ENCODE measurements at places on chromosomes 2 and 18.

DNA sequence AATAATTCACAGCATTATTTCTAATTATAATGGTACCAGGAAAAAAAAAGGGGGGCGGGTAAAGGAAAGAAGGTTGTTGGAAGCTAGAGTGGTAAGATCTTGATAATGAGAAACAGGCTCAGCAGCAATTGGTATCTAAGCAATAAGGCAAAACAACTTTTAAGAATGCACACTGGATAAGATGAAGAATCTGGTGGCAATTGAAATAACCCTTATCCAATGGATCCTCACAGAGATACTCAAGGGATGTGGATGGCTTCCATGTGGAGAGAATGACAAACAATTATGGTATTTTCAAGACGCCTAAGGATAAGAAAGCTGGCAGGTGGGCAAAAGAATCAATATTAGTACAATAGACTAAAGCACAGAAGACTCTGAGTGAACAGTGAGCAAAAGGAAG lies 153.6 kb downstream of the UPP2 start:
- no peak for DNase-seq

DNA sequence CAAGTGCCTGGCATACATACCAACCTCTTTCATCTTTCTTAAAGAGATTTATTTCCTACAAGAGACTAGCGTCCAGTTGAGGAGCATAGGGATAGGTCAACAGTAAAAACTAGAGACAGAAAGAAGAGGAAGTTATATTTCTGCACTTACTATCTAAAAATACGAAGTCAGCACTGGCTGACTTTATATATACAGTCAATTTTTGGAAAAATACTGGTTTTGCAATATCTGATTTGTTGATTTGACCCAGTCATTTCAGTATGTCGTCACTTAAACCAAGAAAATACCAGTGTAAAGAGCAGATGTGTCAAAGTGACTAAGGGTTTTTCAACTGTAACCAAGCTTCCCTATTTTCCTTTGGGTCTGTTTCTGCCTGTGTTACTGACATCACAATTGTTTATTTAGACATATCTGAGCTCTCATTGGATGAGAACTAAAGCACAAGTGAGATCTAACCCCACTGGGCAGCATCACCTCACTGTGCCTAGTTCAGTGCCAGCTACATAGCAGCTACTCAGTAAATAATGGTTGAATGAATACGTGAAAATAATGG lies 23.0 kb downstream of the CYTIP start:
- no peak for DNase-seq

GRCh38 chr2:217928324-217929181 lies 74.2 kb downstream of the TNS1 start:
- no peak for DNase-seq

GRCh38 chr2:169839954-169840746 lies 12.9 kb downstream of the UBR3 start:
- DNase-seq, result no peak

DNA sequence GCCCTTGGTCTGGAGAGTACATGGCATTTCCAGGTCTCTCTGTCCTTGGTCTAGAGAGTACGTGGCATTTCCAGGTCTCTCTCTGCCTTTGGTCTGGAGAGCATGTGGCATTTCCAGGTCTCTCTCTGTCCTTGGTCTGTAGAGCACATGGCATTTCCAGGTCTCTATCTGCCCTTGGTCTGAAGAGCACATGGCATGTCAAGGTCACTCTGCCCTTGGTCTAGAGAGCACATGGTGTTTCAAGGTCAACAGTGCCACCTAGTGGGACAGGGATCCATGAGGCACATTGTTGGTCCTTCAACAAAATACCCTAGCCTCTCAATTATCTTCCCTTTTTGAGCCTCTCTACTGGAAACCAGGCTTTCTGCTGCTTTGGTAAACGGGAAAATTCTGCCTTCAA lies 250.2 kb downstream of the OTX1 start:
- no peak for DNase-seq

DNA sequence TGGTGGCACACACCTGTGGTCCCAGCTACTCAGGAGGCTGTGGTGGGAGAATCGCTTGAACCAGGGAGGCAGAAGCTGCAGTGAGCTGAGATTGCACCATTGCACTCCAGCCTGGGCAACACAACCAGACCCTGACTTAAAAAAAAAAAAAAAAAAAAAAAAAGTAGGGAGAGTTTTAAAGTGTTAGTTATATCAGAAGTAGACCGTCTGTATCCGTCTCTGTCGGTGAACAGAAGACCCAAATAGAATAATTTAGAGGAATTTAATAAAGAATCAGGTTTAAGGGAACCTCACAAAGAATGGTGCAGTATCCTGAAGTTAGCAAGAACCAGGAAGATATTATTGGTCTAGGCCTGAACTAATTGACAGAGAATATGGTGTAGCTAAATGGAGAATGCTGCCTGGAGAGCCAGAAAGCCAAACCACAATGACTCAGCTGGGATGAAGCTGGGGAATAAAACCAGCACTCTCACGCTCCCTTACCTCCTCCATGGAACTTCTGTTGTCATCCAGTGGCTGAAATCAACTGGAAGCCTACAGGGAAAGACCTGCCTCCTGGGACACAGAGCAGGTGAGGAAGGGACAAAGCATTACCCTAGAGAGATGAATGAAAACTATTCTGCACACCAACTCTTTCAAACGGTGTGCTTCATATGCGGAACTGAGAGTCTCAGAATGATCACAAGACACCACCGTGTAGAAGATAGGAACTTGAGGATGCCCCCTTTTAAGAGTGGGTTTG lies 39.1 kb upstream of the PLEKHM3 start:
- DNase-seq, result no peak

DNA sequence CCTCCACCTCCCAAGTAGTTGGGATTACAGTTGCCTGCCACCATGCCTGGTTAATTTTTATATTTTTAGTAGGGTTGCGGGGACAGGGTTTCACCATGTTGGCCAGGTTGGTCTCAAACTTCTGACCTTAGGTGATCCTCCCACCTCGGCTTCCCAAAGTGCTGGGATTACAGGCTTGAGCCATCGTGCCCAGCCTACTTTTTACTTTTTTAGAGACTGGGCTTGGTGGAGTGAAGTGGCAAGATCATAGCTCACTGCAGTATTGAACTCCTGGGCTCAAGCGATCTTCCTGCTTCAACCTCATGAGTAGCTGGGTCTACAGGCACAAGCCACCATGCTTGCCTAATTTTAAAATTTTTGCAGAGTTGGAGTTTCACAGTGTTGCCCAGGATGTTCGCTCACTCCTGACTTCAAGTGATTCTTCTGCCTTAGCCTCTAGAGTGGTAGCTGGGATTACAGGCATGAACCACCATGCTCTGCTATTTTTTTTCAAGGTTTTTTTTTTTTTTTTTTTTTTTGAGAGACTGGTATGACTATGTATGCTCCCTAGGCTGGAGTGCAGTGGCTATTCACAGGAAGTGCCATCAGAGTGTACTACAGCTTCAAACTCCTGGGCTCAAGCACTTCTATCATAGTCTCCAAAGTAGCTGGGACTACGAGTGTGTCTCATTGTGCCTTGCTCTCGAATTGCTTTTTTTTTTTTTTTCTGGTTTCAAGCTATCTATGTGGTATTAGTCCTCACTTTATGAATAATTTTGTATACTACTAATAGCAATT lies 11.9 kb downstream of the MSH2 start:
- no peak for DNase-seq

GRCh38 chr2:28412625-28413151 lies 20.0 kb downstream of the FOSL2 start:
- no peak for DNase-seq

- DNase-seq, result no peak
These were observed 50.7 kb upstream of the APCDD1 start for GRCh38 chr18:10403708-10404107.

GRCh38 chr2:168568476-168569267 lies 112.6 kb downstream of the CERS6 start:
- DNase-seq, result no peak

DNA sequence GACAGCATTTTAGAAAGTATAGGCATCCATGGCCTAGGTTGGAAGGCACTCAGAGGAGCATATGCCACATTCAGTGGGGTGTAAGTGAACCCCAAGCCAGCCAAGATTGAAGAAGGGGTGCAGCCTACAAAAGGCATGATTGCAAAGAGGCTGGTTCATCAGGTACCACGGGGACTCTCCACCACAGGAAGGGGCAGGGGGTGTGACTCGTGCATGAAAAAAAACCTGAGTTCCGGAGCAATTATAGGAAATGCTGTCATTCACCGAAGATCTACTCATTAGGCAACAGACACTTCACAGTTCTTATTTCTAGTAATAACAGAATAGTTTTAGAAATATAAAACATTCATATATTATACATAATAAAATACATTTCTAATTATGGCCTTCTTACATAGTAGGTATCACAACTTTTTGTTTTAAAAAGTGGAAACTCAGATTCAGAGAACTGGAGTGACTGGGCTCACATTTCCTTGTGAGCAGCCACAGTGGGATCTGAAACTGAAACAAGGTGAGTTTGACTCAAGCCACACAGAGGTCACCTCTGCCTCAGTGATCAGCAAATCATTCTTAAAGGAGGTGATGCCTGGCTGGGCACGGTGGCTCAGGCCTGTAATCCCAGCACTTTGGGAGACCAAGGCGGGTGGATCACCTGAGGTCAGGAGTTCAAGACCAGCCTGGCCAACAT lies 188.4 kb upstream of the GYPC start:
- no peak for DNase-seq

GRCh38 chr2:9310798-9311197 lies 104.2 kb downstream of the ASAP2 start:
- DNase-seq, result no peak

DNA sequence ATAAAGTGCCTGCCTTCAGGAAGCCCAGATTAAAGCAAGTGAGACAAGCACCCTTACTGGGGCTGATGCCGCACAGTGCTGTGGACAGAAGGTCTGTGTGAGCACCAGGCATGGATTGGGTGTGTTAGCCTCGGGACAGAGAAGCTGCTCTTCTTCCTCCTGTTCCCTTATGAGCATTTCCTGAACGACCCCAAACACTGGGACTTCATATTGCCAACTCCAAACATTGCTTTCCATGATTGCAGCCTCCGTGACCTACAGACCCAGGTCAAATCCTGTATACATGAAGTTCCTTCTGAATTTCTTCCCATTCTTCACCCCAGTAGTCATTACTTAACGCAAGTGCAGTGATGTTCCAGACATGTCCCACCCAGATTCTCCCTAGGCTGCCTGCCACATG lies 129.8 kb upstream of the ALKAL2 start:
- peak; percentile 21 for DNase-seq

GRCh38 chr2:236679884-236680860 lies 110.5 kb downstream of the ACKR3 start:
- no peak for DNase-seq

GRCh38 chr18:48950536-48951447 lies at the start of gene SMAD7:
Gene SMAD7, minus strand, starts transcription at chr18:48950965. Its CDS starts 541 bp downstream, at chr18:48950424.
- no peak for DNase-seq

- DNase-seq, result no peak
These were observed 426.1 kb upstream of the UBE2E3 start for GRCh38 chr2:180554330-180554729.

DNA sequence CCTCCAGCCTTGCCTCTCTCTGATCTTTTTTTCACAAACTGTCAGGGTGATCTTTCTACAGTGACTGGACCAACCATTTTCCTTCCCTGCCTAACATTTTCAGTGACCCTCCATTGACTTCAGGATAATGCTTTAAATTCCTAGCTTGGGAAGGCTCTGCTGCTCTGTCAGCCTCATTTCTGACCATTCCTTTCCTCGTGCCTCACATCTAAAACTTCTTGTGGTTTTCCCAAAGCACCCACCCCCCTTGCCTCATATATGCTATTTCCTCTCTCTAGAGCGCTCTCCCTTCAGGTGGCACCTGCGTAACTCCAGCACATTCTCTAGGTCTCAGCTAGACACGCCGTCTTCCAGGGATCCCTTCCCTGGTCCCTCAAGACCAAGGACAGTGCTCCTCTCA lies 37.2 kb downstream of the DRC1 start:
- no peak for DNase-seq

- DNase-seq, result no peak
These were observed 6.9 kb downstream of the DCTN1 start for GRCh38 chr2:74373221-74373676.

GRCh38 chr2:120445449-120446143 lies 99.7 kb downstream of the INHBB start:
- no peak for DNase-seq

- no peak for DNase-seq
These were observed 22.8 kb downstream of the ASB18 start for GRCh38 chr2:236241181-236242056.

DNA sequence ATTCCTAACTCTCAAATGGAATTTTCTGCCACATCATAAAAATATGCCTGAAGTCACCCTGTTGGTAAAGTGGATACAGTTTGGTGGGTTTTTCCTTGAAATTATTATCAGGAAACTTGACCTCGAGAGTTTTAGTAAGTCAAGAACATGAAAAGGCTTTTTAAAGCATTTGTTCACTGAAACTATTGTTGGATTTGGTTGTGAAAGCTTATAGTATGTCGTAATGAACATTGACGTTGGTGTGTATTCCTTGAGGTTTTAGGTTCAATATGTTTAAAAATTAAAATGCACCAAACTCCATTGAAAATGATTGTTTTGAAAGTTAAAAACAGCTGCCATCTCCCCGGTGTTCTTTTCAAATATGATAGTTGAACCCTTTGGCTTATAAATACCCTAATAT lies 30.8 kb downstream of the AOX1 start:
- no peak for DNase-seq

- no peak for DNase-seq
These were observed 1.1 kb downstream of the ITGAV start for GRCh38 chr2:186590759-186591505.

DNA sequence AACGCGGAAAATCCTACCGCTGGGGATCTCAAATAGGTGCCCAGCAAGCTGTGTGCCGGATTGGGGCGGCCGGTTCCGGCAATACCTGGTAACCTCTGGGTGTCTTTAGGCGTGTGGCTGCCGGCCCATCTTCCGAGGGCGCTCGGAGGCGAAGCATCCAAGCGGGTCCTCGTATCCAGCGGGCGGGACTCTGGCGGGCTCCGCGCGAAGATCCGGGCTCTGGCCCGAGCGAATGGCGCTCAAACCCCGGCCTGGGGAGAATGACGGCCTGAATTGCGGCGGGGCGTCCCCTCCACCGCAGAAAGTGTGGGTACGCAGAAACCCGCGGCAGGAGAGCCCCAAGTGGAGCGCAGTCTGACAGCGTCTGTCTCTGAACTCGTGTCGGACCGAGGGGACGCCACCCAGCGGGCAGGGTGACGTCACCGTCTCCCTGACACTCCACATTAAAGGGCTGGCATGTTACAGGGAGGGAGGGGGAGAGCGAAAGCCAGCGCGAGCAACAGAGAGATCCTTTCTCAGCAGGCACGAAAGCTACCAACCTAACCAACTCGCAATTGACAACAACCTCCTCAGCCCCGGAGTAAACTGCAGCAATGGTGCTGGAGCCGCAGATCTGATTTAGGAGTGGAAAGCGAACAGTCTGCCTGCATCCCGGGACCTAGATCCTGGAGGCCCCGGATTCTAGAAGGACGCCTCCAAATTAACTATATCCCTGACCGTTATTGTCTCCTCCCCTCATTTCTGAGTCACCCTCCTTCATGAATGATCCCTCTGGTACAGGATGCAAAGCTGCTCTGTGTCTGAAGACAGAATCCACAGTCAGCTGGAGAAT lies at the start of gene SKOR2:
Gene SKOR2 (minus strand): TSS at position 372 of the 832 bp plus-strand sequence. CDS start 2,477 bp downstream, outside the sequence.
- no peak for DNase-seq

- DNase-seq, result no peak
These were observed 22.5 kb upstream of the PLEKHM3 start for GRCh38 chr2:208047840-208048239.

- no peak for DNase-seq
These were observed 9.7 kb downstream of the SNED1 start for GRCh38 chr2:241007880-241008710.
